ENCODE measurements at places on chromosomes 6 and 20.

GRCh38 chr6:115524821-115525220, 535.9 kb downstream of the FRK start:
- DNase-seq = no peak

DNA sequence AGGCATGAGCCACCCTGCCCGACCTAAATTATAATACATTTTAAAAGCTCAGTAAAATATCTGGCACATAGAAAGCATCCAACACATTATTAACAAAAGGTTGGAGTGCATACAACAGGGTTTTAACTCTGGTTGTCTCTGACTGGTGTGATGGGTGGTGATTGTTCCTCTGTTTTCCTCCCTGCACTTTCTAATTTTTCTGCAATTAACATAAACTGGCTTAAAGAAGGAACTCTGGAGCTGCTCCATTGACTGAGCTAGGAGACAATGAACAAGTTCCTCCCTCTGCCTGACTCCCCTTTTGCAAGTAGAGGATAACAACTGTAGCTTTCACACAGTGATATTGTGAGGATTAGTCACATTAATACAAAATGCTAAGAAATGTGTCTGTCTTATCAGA, 48.5 kb upstream of the SIRPG start:
- no peak for DNase-seq

DNA sequence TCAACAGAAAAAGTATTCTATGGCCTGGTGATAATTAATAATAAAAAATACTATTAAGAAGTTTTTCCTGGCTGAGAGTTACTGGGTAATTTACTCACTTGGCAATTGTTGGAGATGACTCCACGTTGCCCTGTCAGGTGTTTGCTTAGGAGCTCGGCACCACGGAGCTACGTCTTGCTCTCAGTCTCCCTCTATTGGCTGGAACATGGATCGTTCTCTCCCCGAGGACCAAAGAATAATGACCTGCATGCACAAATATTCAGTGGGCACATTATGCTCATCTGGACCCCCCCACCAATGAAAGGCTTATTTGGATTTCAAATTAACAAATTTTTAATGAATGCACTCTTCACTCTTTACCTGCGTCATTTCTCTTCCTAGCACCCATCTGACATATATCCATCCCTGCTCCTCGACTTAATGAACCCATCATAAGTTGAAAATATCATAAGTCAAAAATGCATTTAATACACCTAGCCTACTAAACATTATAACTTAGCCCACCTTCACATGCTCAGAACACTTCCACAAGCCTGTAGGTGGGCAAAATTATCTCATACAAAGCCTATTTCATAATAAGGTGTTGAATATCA, 71.0 kb upstream of the CD83 start:
- peak; percentile 34 for DNase-seq

- no peak for DNase-seq
Measured at GRCh38 chr20:25077610-25078169, 4.3 kb downstream of the VSX1 start.

- DNase-seq = no peak
Measured at GRCh38 chr20:43748274-43748673, 21.5 kb upstream of the GTSF1L start.

GRCh38 chr6:71038711-71039344, 82.0 kb upstream of the B3GAT2 start:
- DNase-seq = no peak

DNA sequence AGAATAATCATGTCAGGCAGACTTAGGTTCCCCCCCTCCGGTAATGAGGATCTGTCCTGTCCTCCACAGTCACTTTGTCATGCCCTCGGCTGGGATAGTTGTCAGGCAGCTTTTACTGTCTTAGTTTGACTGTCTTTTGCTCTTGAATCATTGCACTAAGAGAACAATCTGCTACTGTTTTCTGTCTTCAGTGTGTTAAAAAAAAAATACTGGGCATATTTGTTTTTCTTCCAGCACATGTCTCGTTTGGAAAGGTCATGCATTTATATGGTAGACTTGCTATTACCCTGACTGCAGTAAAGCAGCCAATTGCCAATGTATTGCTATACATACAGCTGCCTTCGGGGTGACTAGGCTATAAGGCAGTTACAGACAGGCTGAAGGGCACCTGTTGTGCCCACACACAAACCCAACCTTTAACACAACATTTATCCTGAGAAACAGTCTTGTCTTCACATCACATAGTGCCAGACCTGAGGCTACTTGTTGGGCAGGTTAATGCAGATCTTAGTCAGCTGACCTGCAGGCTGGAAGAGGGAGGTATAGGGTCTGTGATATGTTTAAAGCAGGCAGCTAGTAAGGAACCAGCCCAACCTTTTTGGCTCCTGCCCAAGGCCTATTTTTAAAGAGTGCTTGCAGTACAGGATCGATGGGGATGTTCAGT, 26.7 kb downstream of the ARFGEF3 start:
- DNase-seq = no peak

- DNase-seq = no peak
Measured at GRCh38 chr6:36467625-36468024, 24.8 kb downstream of the KCTD20 start.

DNA sequence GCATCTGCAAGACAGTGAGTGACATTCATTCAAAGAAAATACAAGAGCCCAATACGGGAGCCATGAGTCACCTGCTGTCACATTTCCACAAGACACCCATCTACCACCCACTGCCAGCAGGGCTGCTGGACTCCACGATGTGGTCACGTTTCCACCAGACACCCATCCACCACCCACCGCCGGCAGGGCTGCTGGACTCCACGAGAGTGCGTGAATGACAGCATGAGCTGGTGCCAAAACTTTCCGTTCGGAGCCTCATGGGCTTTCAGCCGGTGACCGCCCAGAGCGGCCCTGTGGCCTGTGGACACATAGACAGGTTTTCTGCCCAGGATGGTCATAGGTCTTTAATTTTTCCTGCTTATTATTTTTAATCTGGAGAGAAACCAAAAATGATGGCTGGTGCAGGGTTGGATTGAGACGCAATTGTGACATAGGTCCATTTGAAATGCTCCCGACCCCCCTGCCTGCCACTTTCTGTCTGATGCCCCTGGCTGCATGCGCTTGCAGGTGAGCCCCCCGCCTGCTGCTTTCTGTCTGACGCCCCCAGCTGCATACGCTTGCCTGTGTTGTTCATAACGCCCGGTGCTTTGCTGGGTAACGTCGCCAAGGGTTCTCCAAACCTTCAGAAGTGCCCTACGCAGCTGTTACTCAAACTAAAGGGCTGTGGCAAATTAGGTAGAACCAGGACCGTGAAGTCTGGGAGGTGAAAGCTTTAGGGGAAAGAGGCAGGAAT, 59.1 kb upstream of the SMOC2 start:
- no peak for DNase-seq

- no peak for DNase-seq
Measured at GRCh38 chr6:138811866-138812265, 16.0 kb downstream of the ECT2L start.

- DNase-seq = no peak
Measured at GRCh38 chr6:43856005-43856765, 86.2 kb downstream of the VEGFA start.

- DNase-seq = peak; percentile 17
Measured at GRCh38 chr20:41095110-41095969, 42.0 kb upstream of the PLCG1 start.

- DNase-seq = no peak
Measured at GRCh38 chr6:121437851-121438651, 2.6 kb downstream of the GJA1 start.

DNA sequence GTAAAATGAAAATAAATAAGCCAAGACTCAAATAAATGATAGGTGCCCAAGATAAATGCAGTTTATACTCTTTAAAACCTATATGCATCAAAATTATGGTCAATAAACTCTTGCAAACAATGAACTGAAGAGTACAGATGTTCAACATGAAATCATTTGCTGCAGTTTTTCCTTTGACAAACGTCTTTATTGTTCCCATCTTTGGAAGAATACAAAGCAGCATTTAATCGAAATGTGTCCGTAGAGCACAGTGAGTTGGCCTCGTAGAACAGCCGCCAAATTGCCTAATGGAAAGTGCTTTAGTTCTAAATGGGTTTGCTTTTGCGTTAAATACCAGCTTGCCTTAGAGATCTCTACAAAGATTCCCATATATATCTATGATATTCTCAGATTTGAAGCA, 447.4 kb downstream of the PKHD1 start:
- DNase-seq = no peak

DNA sequence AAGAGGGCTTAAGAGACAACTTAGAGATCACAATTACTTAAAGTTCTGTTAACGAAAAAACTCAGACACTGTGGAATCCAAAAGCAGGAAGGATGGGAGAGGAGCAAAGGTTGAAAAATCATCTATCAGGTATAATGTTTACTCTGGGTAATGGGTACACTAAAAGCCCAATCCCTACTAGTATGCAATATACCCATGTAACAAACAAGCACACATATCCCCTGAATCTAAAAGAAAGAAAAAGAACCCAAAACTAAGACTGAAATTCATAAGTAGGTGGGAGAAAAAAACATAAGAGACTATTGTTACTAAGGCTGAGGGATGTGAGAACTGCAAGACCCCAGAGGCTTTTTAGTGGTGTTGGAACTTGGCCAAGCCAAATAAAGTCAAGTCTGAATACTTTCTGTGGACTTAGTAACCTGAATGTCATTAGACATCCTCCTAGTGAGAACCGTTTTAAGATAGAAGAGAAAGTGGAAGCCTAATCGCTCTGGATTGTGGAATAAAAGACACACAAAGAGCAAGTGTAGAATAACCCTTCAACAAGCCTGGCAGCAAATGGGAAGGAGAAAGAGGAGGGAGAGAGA, 189.4 kb upstream of the RNF217 start:
- no peak for DNase-seq

- DNase-seq = no peak
Measured at GRCh38 chr6:144785056-144785455, 499.9 kb downstream of the UTRN start.

DNA sequence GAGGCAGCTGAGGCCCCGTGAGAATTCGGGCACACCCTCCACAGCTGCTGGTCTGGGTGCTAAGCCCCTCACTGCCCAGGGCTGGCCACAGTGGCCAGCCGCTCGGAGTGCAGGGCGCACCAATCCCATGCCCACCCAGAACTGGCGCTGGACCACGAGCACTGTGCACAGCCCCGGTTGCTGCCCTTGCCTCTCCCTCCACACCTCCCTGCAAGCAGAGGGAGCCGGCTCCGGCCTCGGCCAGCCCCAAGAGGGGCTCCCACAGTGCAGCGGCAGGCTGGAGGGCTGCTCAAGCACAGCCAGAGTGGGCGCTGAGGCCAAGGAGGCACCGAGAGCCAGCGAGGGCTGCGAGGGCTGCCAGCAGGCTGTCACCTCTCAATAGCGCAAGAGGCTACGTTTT, 35.0 kb downstream of the CGA start:
- no peak for DNase-seq

GRCh38 chr20:3328501-3328900, 79.0 kb downstream of the DNAAF9 start:
- DNase-seq = no peak

GRCh38 chr6:69059413-69059812, 424.3 kb downstream of the ADGRB3 start:
- no peak for DNase-seq

DNA sequence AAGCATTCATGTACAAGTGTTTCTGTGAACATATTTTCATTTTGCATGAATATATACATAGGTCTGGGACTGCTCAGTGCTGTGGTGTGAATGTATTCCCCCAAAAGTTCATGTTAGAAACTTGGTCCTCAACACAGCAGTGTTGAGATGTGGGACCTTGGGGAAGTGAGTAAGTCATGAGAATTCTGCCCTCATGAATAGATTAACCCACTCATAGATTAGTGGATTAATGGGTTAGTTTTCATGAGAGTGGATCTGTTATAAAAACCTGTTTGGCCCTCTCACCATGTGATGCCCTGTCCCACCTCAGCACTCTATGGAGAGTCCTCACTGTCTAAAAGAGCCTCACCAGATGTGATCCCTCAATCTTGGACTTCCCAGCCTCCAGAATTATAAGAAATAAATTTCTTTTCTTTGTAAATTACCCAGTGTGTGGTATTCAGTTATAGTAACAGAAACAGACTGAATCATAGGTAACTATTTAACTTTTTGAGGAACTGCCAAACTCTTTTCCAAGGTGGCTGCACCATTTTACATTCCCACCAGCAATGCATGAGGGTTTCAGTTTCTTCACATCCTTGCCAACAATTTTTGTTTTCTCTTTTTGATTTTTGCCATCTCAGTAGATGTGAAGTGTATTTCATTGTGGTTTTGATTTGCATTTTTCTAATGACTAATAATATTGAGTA, 45.3 kb downstream of the QRSL1 start:
- DNase-seq = no peak

GRCh38 chr6:56483929-56484328, 158.8 kb downstream of the DST start:
- DNase-seq = no peak

DNA sequence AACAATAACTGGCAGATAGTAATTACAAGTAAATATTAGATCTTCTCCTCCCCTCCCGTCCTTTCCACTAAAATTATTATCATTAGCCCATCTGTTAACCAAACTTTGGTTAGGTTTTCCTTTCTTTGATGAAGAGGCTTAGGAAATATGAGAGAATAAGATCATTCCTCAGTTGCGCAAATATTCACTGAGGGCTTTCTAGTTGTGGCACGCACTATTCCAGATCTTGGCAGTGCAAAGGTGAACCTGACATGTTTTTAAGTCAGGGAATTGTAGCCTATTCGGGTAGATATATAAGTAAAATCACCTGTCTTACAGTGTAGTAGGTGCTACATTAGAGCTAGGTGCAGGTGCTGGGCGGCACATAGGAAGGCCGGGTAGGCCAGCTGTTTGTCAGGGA, 31.1 kb downstream of the RNF217 start:
- no peak for DNase-seq

DNA sequence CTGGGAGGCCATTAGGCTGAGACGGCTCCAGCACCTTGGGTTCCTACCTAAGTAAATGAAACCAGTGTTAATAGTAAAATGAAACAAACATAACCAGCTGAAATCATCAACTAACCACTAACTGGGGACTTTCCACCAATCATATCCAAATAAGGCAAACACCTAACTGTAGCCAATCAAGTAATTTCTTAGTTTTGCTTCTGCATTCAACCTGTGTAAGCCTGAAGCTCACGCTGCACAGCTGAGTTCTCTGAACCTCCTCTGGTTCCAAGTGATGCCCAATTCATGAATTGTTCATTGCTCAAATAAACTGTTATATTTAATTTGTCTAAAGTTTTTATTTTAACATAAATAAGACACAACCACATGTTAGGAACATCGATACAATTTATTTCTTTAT, 22.5 kb downstream of the KLHL32 start:
- no peak for DNase-seq

- no peak for DNase-seq
Measured at GRCh38 chr6:138806889-138807288, 11.0 kb downstream of the ECT2L start.

- DNase-seq = no peak
Measured at GRCh38 chr20:57650756-57651483, 30.7 kb upstream of the ZBP1 start.

DNA sequence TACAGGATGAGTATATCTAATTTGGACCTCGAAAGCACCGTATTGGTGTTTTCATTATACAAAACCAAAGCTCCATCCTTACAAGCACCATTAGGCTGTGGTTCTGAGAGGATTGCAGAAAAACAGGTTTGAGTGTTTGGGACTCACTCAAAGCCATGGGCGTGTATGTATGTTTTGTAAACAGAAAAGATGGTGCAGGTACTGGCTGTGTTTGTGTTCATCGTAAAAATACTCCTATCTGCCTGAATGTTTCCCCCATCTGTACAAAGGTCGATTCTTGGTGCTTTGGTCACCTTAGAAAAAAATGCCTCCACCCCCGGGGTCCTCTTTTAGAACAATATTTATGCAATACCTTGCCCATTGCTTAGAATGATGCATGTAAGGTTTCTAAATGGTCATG, 286.6 kb downstream of the TSHZ2 start:
- DNase-seq = no peak

Measured in GM12892 (cell line).